ENCODE measurements at places on chromosomes 12 and 14.

DNA sequence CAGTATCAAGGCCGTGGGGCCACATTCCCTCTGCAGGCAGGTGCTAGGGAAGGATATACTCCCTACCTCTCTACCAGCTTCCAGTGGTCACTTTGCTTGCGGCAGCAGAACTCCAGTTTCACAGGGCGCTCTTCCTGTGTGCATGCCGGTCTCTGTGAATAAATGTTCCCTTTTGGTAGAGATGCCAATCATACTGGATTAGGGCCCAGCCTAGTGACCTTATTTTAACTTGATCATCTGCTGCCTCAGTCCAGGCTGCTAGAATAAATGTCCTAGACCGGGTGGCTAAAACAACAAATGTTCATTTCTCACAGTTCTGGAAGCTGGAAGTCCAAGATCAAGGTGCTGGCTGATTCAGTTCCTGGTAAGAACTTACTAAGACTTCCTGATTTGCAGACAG lies 198.8 kb upstream of the TMEM132C start:
- no peak for DNase-seq

DNA sequence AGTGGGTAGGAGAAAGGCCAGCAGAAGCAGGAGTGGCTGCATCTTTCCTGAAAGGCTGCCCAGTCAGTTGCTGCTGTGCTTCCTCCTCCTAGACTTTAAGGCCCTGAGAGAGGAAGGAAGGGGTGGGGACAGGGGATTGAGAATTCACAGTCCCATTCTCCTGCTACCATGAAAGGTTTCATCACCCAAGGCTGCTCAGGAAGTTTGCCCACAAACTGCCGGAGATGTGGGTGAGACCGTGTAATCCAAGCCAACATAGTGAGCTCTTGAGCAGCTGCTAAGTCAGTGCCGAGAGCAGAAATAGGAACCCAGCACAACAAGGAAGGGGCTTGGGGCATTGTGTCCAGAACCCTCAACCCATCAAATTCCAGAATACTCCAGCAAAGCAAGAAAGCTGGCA lies at the start of gene CTSG:
CTSG (minus strand) TSS at position 69 of the 400 bp plus-strand sequence; CDS start at position 42, 27 bp downstream.
- no peak for DNase-seq

DNA sequence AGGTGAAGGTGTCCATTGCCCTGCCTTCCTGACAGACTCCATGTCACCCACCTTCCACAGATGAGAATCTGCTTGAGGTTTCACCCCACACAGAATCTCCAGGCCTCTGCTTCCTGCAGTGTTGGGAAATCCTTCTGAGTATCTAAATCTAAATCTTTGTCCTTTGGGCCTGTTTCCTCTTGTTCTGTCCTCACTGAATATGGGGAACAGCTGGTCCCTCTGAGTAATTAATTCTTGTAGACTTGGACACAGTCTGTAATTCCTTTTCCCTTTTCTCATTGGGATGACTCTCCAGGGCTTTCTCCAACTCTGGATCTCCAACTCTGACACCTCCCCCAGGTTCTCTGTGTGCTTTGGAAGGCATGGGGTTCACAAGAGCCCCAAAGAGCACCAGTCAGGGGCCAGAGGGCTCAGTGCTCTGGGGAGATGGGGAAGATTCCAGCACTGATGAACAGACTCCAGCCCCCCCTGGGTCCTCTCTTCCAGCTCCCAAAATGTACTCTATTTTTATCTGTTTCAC lies 2.3 kb upstream of the ACVRL1 start:
- peak; percentile 22 for DNase-seq

DNA sequence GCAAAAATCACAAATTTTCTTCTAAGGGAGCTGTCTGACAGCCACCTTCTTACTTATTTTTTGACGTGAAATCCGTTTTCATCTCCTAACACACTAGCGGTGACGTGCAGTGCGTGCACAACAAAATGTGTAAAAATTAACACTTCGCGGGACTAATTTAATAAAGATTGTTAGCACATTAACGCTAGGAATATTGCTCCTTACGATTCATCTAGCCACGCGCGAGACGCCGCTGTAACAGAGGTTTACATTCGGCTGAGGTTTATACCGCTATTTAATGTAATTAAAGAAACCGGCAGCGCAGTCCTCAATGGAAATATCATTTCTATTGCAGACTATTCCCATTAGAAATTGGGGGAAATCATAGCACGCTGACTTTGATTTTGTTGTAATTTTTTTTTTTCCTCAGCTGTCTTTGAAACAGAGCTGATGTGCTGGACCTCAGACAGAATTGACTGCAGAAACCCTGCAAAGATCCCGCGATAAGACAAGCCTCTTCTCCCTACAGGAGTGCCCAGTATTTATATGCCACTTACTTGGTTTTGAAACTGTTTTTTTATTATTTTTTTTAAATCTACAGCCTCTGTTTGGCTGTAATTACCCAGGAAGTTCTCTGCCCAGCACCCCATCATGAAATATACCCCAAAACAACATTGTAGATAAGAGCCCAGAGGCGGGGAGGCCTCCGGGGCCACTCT lies 31.2 kb downstream of the BCL11B start:
- no peak for DNase-seq

GRCh38 chr12:116389326-116389725 lies 111.8 kb upstream of the MED13L start:
- DNase-seq: no peak

DNA sequence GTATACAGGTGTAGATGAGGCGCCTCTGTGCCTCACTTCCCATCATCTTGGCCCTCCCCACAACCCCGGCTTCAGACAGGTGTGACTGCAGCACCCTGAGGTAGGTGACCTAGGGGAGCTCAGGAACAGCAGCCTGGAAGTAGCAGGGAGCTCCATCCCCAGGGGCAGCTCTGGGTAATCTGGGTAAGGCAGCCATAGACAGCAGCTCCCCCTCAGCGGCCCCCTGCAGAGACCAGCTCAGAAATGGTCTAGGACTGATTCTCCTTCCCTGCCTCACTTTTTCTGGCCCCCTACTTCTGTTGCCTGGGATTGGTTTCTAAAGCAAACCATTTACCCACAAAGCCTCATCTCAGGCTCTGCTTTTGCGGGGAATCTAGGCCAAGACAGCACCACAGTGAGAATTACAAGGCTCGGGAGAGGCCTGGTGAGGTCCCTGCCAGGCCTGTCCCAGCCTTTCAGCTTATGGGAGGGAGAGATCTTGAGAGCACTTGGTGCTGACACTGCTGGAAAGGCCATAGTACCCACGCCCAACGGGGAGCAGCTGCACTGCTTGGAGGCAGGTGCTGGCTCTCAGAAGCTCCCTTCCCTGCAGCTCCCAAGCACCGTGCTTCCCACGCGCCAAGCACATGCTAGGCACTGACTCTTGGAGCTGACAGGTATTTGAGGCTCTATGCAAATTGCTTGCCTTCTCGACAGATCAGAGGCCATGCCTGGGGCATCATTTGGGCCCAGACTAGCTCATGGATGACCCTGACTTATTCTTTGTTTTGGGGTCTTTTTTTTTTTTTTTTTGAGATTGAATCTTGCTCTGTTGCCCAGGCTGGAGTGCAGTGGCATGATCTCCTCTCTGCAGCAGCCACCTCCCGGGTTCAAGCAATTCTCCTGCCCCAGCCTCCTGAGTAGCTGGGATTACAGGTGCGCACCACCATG lies 45.1 kb upstream of the TRAF3 start:
- DNase-seq: no peak

DNA sequence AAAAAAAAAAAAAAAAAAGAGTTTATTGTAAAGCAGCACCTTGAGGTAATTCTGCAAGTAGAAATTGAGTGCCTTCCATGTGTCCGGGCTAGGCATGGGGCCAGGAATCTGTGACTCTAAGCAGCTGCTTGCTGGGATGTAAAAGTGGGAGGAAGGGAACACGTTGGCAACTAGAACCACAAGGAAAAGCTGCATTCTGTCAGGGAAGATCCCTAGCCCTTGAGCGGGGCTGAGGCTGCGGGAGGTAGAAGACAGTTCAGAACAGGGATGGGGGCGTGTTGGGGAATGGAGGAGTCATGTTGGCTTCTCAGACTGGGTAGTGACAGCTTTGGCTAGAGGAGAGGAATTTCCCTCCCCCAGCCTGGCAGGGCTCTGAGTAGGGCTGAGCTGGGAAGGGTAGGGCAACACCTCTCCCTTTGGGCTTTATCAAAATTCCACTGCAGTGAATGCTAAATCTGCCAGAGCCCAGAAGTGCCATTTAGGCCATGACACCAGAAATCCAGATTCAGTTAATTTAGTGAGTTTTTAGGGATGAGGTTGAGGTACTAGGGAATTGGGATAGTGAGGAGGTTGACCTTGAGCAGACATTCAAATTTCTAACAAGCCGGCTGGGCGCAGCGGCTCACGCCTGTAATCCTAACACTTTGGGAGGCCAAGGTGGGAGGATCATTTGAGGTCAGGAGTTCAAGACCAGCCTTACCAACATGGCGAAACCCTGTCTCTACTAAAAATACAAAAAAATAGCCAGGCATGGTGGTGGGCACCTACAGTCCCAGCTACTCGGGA lies 3.4 kb upstream of the TRAFD1 start:
- DNase-seq: peak; percentile 85

- no peak for DNase-seq
Observed at GRCh38 chr12:12054993-12055392, 15.7 kb upstream of the BCL2L14 start.

GRCh38 chr14:23360496-23360895 lies 4.5 kb downstream of the EFS start:
- no peak for DNase-seq

GRCh38 chr12:52992699-52993557 lies 13.3 kb upstream of the EIF4B start:
- DNase-seq: no peak

DNA sequence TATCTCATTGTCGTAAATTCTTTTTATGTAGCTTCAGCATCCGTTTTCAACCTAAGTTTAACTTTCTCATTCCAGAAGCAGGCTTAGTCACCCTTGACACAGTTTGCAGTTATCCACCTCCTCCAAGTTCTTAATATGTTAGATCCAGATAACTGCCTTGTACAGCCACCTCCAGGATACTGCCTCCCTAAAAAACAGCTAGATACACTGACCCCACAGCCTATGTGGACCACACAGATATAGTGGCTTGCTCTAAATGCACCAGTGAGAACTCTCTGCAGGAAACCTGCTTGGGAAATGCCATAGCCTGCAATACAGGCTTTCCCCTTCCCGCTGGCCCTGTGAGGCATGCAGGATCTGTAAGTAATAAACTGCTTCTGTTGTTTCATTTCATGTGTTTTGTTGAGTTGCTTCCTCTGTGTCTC lies 11.1 kb upstream of the RTL1 start:
- no peak for DNase-seq

GRCh38 chr14:58299401-58300330 lies 1.3 kb downstream of the ARID4A start:
- DNase-seq: no peak

- DNase-seq: no peak
Observed at GRCh38 chr12:6328945-6329702, 12.8 kb downstream of the TNFRSF1A start.

DNA sequence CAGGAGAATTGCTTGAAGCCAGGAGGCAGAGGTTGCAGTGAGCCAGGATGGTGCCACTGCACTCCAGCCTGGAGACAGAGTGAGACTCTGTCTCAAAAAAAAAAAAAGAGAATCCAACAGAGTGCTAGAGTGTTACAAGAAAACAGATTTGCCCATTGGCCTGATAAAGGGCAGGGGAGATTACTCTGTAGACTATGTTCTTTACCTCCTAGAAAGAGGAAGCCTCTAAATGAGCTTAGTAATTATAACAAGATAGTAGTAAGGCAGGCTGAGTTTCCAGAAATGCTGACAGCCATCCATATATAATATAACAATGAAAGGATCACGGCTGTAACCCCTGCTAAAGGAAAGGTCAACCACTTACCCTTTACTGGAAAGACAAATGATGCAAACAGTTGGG lies 24.4 kb downstream of the AK7 start:
- DNase-seq: no peak

DNA sequence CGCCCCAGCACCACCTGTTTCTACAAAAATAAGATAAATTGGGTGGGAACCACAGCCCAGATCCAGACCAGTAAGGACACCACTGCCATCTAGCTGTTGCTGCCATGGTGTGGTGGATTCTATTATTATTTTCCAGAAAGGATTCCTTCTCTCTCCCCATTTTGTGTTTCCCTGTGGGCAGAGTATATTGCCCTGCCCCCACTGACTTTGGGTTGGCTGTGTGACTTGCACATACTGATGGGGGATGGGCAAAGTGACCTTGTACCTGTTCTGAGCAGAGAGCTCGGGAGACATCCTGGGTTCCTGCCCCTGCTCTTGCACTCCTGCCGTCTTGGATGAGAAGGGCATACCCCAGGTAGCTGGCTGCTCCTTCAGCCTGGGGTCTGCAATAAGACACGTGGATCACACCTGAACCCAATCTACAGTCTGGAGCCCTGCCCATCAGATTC lies 24.3 kb downstream of the MOAP1 start:
- peak; percentile 4 for DNase-seq

GRCh38 chr14:61866932-61867920 lies 105.0 kb downstream of the SNAPC1 start:
- DNase-seq: no peak

- no peak for DNase-seq
Observed at GRCh38 chr12:19038209-19038608, 91.3 kb upstream of the PLEKHA5 start.

DNA sequence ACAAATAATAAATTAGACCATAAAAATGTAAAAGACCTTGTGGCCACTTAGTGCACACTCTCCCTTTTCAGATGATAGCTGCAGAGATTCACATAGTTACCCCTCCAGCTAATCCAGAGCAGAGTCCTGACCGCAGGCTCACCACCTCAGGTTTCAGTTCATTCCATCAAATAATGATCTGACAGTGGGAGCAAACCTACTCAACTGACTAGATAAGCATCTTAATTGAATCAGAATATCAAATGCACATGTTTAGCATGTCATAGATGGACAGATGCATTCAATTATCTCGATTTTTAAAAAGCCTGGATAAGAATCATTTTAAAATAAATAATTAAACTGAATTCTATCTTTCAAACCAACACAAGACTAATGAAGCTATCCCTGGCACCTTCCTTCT lies 242.3 kb upstream of the PDZRN4 start:
- DNase-seq: no peak

DNA sequence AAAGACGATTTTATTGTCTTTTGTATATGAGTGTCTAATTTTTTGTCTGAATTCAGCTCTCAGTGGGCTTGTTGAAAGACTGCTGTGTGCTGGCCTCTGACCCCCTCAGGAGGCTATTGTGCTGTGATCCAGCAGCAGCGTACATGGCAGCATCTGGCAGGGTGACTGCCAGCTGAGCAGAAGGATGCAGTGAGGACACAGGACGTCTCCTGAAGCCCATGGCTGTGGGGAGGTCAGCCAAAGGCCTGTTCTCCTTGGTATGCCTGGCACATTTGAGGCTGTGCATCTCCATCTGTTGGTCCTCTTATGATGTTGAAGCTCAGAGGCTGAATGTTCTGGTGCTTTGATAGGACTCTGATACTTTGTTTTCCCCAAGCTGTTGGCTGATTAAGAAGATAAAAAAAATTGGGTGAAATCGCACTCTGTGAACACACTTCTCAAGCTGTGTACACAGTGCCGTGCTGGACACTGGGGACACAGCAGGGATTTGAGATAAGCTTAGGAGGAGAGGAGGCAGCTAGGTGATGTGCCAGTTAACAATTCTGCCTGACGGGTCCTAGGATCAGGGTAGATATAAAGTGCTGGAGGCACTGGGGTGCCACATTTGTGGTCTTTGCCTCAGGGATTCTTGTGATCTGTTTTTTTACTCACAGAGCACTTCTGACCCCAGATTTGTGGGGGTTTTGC lies 37.5 kb downstream of the EID3 start:
- no peak for DNase-seq

Data from fibroblast of skin of scalp (primary cell).